ENCODE measurements at places on chromosomes 5 and 9. TPM values are rescaled to one million over a fixed set of nuclear protein-coding genes. Genes with fewer than 3 reads are reported as not detected.

OR1N2 gene
- total RNA-seq, result not detected

PCDH1 gene
- 71.6 TPM for total RNA-seq

SOX30 gene
- total RNA-seq, result not detected

IL9 gene
- not detected for total RNA-seq

SCGB3A2 gene
- total RNA-seq, result not detected

SEC24A gene
- 16.4 TPM for total RNA-seq

ARL14EPL gene
- total RNA-seq, result not detected

DMRTA1 gene
- 3.4 TPM for total RNA-seq

IL13 gene
- not detected for total RNA-seq

HMMR gene
- 3.6 TPM for total RNA-seq

PIGO gene
- total RNA-seq, result 22.4 TPM

EPB41L4A gene
- total RNA-seq, result 3.6 TPM

CDKN2A gene
- total RNA-seq, result 0.64 TPM
